ENCODE measurements at places on chromosomes 7 and 10.

DNA sequence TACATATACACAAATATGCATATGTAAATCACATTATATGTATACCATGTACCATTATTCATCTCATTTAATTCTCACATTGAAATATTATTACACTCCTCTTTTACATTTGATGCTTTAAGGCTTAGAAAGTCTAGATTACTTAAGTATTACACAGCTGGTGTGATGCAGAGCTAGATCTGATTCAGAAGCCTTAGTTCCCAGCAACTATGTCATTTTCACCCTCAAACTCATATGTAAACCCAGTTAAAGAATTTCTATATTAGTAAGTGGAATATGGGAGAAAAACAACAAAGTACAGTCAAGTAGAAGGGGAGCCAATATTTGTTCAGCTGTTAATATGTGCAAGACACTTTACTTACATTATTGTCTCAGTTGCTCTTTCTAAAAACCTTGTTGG is 74.3 kb upstream of the CSTF2T start:
- no peak for DNase-seq

GRCh38 chr10:79057481-79058275 is 11.1 kb upstream of the ZMIZ1 start:
- DNase-seq, result no peak

- DNase-seq, result no peak
These were observed 217.4 kb downstream of the GRM8 start for GRCh38 chr7:127035203-127035849.

DNA sequence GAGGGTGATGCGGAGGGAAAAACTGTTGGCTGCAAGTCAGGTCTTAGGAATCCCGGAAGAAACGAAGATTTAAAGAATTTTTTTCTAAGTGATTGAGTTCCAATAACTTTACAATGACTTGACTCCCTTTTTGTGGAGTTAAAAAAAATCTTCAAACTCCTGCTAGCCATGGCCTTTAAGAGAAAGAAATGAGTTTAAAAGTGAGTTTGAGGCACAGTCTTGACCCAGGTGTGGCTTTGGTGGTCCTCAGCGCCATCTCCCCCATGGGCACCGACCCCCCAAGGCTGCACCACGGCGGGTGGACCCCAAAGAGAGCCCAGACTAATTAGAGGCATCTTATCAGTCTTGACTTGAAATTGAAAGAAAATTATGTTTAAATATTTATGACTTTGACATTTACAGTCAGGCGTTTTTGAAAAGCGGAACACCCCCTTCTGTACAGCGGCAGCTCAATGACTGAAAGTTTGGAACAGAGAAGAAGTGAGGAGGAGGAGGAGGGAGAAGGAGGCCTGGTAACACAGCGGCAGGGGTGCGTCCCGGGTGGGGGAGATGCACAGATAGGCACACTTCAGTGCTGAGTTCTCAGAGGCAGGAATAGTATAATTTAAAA is 349.6 kb downstream of the DNAJB6 start:
- no peak for DNase-seq

DNA sequence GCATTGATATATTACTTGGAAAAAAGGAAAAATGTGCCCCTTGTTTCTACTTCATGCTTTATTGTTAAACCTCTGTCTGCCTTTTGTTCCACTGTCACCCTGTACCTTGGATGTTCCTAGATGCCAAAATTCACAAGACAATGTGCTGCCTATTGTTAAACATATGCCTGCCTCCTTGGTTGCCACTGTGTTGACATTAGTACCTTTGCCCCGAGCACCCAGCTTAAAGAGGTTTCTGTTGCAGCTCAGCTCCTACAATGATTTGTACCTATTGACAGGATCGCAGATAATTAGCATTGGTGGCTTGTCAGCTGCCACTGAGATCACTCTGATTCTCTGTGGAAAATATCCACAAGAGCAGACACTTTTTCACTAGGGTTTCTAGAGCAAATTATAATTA is 188.0 kb downstream of the KCND2 start:
- DNase-seq, result no peak

- no peak for DNase-seq
These were observed 4.5 kb downstream of the GHRHR start for GRCh38 chr7:30968294-30968693.

- no peak for DNase-seq
These were observed 48.3 kb downstream of the PFKP start for GRCh38 chr10:3115685-3116084.

DNA sequence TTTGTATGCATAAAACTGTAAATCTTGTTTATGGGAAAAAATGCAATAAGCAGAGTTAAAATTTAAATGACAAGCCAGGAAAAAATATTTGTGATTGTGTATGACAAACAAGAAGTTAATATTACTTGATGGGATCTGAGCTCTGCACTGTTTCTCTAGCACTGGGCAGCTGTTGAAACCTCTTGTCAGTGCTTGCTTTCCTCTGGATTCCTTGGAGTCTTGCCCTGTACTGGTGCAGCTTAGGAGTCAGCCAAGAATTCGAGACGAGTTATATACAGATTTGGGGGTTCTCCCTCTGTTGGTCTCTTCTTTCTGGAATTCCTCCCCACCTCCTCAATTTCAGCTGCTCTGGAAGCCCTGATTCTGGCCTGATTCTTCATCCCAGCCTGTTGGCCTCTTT is 24.3 kb upstream of the OPN4 start:
- DNase-seq, result no peak

DNA sequence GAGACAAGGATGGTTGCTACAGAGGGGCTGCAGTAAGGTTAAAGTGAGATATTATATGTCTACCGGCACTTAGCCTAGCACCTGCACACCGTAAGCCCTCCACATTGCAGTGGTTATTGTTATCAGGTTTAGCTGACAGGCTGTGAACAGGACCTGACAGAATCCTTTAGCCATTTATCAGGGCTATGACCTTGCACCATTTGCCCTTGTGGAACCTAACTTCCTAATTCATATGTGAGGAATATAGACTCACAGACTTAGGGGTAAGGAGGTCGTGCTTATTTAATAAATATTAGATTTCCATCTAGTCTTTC is 10.1 kb downstream of the NCOA4 start:
- no peak for DNase-seq

DNA sequence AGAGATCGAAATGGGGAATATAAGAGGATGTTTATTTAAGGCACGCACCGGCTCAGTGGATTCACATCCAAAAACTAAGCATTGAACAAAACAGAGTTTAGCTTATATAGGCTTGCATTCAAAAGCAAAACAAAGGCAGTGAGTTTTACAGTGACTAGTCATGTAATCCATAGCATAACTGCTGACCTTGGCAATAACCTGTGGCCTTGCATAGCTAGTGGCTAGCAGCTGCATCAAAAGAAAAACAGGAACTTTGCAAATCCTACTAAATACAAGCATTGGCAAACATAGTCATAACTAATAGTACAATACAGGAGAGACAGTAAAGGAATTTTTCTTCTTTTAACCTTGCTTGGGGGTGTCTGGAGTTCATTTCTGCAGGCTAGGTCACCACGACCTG is 9.7 kb upstream of the ZNF485 start:
- no peak for DNase-seq

All from HS-5 (cell line).